Inflammatory macrophage (primary cell): ENCODE measurements at places on chromosomes 3 and 15.
A peak's percentile ranks its signal among the peaks of the same experiment; 100 is the strongest.

DNA sequence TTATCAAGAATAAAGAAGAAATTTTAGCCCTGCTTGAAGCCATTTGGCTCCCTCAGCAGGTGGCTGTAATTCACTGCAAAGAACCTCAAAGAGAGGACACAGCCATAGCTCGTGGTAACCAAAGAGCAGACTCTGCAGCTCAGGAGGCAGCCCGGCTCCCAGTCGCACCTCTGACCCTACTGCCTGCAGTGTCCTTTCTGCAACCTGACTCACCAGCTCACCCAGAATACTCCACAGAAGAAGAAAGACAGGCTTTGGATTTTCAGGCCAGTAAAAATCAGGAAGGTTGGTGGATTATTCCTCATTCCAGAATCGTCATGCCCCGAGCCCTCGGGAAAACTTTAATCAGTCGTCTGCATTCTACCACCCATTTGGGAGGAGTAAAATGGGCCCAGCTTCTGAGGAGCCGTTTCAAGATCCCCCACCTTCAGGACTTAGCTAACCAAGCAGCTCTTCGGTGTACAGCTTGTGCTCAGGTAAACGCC, 38.6 kb downstream of the ZBTB11 start:
- DNase-seq: no peak

GRCh38 chr3:39977058-39977794, 167.8 kb downstream of the MYRIP start:
- no peak for DNase-seq

DNA sequence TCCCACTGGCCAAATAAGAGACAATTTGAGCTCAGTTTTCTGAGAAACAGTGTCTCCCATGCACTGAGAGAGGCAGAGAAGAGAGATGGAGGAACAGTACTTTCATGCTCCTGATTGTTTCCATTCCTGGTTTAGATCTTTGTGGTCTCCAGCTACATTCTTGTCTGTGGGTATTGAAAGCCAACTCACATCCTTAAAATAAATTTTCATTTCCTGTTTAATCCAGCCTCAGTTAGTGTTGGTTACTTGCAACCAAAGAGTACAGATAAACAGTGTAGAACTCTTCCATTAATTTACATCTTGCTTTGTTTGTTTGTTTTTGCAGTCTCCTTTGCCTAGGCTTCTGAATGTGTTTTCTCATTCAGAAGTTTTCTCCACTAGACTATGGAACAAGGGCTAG, 123.7 kb upstream of the CLSTN2 start:
- no peak for DNase-seq

GRCh38 chr15:90013503-90013937, 12.4 kb downstream of the ZNF710 start:
- DNase-seq: peak; percentile 81

DNA sequence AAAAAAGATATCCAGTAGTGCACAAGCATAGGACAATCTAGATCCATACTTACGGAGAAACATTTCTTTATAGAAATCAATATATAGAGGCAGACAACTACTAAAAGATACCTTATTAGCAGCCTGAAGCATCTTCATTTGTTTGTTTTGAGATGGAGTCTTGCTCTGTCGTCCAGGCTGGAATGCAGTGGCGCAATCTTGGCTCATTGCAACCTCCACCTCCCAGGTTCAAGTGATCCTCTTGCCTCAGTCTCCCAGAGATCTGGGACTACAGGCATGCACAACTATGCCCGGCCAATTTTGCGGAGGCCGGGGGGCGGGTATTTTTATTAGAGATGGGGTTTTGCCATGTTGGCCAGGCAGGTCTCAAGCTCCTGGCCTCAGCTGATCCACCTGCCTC, 18.3 kb upstream of the SLMAP start:
- DNase-seq: no peak

GRCh38 chr15:33099739-33100138, 94.8 kb downstream of the FMN1 start:
- DNase-seq: no peak

GRCh38 chr3:159732172-159733111, 256.2 kb upstream of the IL12A start:
- no peak for DNase-seq

DNA sequence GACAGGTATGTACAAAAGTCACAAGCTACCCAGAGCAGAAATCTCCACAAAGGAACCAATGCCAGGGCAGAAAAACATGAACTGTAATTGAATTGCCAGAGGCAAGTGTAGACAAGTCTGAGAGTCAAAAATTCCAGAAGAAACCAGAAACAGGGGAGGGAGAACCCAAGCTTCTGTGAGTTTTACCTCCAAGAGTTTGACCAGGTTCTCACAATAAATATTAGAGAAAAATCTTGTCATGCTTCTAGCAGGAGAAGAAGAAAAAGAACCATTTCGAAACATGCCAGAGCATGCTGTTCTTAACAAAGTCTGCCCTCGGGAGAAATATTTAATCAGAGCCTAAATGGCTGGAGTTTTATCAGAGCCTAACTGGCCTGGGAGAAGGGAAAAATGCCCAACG, 32.5 kb upstream of the AP3B2 start:
- no peak for DNase-seq

DNA sequence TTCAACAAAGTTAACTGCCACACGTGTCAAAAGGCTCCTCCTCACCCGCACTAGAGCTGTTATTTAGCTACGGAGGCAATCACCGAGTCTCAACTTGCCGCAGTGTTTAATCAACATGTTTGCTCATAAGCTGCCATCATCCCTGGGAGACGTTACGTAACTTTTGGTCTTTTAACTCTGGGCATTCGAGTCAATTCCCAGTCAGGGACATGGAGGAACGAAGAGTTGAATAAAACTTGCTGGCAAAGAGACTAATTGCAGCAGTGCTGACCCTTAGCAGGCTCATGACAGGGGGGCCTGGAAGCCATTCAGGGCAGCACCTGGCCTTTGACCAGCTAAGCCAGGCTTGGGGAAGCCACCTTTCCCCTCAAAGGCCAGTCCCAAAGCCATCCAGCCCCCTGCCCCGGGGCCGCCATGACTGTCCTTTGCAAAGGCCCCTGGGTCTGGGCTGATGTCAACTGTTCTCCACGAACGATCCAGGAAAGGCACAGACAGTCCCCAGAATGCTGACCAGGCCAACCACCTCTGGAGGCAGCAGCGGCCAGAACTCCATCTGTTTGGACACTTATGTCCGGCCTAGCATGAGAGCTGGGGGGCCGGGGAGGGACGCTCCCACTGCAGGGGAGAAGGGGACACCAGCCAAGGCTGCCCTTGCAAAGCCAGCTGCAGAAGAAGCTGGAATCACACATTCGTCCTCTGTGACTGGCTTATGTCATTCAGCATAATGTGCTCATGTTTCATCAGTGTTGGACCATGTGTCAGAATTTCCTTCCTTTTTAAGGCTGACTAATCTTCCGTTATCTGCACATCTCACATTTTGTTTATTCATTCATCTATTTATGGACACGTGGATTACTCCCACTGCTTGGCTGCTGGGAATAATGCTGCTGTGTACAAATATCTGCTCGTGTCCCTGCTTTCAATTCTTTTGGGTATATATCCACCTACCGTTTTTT, 43.7 kb downstream of the PCSK6 start:
- peak; percentile 89 for DNase-seq

- DNase-seq: no peak
These were observed 272.9 kb downstream of the TBC1D5 start for GRCh38 chr3:17469520-17469919.

DNA sequence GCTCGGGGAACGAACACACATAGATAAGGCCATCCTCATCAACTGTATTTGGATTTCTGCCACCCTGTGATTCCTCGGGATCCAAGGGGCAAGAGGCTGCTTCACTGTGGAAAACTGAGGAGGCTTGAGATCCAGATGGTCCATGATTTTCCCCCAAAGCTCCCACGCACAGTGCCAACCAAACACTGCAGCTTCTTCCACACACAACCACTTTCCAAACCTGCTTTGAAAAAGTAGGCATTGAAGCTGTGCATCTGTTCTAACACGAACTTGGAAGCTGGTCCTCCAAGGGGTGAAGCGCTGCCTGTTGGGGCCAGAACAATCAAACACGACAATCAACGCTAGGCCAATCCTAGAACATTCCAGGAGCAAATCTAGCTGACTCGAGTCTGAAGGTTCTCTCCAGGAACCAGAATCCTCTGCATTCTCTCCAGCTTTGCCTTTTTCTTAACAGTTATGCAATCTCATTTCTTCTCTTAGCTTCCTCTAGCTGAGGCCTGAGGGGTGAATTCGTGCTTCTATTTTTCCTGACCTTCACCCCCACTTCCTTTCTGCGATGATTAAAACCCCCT, 104.4 kb downstream of the LRRK1 start:
- peak; percentile 24 for DNase-seq

- no peak for DNase-seq
These were observed 69.5 kb upstream of the MEF2A start for GRCh38 chr15:99496302-99496629.

DNA sequence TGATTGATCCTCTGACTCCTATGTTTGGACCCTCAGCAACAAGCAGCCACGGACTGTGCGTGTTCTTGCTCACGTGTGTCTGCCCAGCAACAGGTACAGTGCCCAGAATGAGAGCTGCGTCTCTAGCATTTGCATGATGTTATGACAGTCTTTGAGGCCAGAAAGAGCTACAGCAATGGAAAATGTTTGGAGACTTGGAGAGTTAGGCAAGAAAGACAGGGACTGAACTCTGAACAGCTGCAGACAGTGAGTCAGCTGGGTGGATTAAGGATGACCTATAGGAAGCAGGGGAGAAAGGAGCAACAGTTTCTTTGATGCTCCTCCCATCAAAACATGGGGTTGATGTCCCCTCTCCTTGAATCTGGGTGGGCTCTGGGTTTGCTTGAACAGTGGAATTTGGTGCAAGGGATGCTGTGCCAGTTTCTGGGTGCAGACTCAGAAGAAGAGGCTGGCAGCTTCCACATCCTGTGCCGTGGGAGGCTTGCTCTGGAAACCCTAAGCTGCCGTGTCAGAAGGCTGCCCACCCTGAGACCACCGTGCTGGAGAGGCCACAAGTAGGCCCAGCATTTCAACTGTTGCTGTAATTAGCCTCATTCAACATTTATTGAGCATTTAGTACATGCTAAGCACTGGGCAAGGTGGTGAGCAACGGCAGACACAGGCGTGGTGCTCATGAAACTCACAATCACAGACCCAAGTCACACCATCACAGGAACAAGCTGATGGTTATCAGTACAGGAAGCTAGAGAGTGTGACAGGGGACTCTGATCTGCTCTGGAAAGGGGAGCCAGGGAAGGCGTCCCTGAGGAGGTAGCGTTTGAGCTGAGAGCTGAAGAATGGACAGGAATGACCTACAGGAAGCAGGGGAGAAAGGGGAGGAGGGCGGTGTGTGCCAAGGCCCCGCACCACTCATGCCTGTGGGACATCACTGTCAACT, 21.7 kb downstream of the CCR9 start:
- no peak for DNase-seq

DNA sequence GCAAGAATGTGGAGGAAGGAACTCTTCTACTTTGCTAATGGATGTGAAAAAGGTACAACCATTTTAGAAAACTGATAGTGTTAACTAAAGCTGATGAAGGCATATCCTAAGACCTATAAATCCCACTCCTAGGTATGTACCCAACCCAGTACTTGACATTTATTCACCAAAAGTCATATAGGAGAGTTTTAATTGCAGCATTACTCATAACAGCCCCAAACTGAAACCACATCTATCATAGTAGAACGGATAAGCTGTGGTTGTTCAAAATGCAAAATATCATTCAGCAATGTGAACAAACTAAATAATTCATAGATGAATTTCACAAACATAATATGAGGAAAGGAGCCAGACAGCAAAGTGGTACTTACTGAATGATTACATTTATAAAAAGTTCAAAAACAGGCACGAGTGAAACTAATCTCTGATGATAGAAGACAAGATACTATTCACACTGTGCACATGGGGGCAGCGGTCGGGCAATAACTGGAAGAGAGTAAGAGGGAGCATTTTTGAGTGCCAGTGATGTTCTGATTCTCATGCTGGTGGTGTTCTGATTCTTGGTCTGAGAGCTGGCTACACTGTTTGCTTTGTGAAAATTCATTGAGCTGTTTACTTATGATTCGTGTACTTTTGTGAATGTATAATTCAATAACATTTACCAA, 34.3 kb downstream of the GOLIM4 start:
- DNase-seq: no peak

DNA sequence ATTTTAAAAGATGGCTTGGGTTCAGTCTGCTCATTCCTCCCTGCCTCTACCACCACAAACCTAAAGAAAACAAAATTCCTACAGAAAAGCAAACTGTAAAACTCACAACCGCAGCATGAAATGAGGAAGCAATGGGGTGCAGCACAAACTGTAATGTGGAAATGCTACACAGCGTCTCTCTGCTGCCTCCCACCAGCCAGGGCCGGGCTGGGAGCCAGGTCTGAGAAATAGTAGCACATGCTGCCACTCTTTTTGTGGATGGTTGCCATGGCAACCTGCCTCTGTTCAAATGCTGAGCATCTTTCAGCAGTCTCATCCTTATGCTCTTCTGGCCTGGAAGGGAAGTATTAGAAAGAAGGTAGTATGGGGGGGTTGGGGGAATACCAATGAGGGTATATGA, 55.4 kb downstream of the EOMES start:
- DNase-seq: peak; percentile 98

DNA sequence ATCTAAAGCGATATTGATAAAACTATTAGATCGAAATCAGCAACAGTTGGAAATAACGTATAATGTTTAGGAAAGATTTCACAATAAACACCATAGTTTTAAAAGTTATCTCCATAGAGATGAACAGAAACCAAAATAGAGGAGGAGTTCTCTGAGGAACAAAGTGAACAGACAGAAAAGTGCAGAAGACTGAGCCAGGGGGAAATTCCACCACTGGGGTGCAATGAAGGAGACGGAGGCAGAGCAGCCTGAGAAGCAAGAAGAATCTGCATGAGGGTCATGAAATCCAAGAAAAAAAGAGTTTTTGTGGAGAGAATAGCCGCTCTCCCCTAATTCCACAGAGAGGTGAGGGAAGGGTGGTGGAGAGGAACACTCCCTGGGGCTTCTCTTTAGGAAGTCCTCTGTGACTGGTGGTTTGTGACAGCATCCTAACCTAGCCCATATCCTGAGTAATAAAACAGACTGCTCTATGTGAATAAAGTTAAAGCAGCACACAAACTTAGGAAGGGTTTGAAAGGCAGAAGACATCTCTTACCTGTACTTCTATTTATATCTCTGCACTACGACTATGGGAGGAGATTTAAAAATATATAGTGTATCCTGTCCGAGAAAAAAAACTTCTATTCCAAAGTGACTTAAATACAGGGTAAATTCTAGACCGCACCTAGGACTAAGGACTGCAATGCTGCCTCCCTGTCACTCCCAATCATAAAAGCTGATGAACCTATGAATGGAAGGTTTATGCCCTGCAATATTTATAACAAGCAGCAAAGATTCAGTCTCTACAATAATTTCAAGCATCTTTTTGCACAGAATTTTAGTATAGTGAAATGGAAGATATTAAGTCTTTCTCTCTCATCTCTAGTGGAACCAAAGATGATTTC, 22.9 kb downstream of the ATP8B4 start:
- no peak for DNase-seq

DNA sequence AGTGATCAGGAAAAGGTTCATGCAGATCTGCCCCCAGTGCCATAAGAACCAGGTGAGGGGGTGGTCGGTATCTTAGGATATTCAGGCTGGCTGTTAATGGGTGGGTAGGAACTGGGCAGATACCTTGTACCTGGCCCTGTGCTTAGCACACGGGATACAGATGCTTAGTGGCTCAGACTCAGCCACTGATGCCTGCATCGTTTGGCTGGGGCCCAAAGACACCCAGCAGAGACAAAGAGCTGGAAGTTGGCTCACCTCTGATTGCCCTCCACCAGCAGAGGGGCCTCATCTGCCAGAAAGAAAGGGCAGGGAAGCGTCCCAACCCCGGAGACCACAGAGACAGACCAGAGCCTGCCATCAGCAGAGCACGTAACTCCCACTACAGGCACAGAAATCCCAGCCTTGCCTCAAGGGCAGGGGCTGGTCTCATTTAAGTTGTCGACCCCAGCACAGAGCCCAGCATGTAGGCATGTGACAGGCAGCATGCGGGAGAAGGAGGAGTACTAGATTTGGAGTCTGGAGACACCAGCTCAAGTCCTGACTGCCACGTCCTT, 64.1 kb upstream of the SLC6A1 start:
- no peak for DNase-seq
